ENCODE measurements at places on chromosomes 12 and 14.

- DNase-seq = no peak
These were observed 33.7 kb upstream of the IL22 start for GRCh38 chr12:68287106-68287505.

DNA sequence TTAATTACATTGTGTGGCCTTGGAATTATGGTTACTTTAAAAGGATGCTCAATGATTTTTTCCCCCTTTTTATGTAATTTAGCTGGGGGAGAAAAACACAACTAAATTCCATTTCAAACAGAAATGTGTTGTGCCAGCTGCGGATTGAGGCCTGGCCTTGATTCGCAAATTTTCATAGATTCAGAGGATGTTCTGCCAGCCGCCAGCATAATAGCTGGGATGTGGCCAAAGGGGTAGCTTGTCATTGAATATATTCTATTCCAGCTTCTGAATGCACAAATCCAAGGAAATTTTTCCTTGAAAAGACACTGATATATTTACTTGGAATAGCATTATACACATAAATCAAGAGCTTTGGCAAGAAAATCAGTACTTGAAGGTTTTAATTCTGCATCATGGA lies 43.7 kb downstream of the TRHDE start:
- DNase-seq = no peak

- no peak for DNase-seq
These were observed 13.2 kb downstream of the AQP6 start for GRCh38 chr12:49985981-49986380.

DNA sequence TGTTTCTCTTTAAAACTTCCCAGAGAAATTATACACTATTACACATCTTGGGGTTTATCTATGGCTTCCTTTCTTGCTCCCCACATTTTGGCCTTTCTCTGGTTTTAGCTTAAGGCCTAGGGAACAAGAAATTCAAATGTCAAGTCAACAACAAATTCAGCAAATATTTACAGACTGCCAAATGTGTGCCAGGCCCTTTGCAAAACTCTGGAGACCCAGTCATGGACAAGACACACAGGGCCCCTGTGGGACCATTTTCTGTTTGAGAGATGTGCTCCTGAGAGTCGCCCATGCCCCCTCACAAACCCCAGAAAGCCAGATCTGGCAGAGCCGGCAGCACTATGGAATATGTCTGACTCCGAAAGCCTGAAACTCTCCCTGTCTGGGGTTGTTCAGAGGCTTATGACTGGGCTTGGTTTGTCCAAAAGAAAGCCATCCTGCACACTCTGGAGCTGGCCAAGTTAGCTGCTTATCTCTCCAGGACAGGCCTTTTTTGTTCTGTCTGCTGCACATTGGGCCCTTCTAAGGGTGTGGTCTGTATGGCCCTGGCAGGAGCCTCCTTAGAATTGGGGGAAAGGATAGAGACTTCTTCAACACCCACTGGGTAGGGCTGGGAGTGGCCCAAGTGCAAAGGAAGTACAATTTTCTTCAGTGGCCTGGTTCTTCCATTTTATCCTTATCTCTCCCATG lies 1.1 kb upstream of the KRT3 start:
- no peak for DNase-seq

- DNase-seq = no peak
These were observed 8.5 kb upstream of the PLEKHH1 start for GRCh38 chr14:67524634-67524963.

DNA sequence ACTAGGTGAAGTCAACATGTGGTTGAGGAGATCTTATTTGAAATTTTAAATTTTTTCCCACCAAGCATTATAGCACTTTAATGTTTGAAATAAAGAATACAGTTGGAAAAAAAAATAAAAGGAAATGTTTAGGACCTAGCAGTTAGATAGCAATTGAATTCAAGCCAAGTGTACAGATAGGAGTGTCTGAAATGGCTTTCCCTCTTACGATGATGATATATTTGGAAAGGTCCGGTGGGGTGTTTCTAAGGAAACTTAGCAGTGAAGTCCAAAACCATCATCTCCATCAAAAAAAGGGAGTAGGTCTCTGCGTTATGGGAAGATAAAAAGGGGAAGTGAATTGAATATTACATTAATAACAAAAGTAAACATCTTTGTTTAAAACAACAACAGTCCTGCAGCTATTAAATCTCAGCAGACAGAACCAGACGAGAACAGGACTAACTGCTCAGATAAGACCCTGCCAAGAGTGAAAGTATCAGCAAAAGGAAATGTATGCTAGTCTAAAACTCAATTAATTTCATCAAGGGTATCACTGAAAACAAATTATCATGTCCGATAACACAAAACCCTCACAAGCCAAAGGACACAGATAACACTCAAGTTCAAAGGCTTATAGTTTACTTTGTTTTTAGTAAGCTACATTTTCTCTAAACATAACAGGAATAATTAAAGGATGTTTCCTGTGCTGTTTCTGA lies 242.0 kb downstream of the BMP4 start:
- no peak for DNase-seq

GRCh38 chr14:104588066-104588857 lies 8.7 kb downstream of the C14orf180 start:
- DNase-seq = no peak

- no peak for DNase-seq
These were observed 220.3 kb downstream of the ASCL1 start for GRCh38 chr12:103177639-103178255.

DNA sequence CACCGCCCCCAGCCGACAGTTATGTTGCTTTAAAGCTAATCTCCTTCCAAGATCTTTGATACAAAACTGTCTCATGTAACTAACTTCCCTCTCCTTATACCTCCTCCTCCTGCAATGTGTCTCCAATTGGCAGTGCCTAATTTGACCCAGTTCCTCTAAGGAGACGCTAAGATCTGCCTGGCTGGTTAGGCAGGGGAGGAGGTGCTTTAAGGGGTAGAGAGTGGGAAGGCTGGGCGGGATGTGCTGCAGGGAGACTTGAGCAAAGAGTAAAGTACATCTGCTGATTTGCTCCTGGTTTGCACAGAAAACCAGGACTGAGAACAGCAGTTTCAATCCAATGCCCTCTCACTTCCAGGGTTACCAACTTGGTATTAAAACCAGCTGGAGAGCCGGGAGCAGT lies 7.4 kb upstream of the IKZF4 start:
- DNase-seq = no peak

GRCh38 chr14:61120576-61120975 lies 139.5 kb downstream of the SLC38A6 start:
- no peak for DNase-seq

- DNase-seq = no peak
These were observed 2.4 kb downstream of the CEP83 start for GRCh38 chr12:94457311-94457710.

GRCh38 chr12:116261525-116262100 lies 15.9 kb downstream of the MED13L start:
- no peak for DNase-seq

GRCh38 chr12:106211973-106212372 lies 35.8 kb downstream of the CKAP4 start:
- DNase-seq = no peak

GRCh38 chr12:111505601-111506036 lies 93.5 kb downstream of the ATXN2 start:
- no peak for DNase-seq

- DNase-seq = no peak
These were observed 10.9 kb upstream of the MYH7 start for GRCh38 chr14:23446291-23446851.

GRCh38 chr14:68929623-68930307 lies 49.3 kb downstream of the ACTN1 start:
- no peak for DNase-seq

- no peak for DNase-seq
These were observed 29.4 kb upstream of the POP5 start for GRCh38 chr12:120610560-120610959.

- no peak for DNase-seq
These were observed 1.3 kb downstream of the TRIM9 start for GRCh38 chr14:51093371-51094281.

All from AG09319 (cell line).